Nucleus accumbens (tissue), 56 donors: ENCODE measurements at places on chromosomes 11 and 22.

DNA sequence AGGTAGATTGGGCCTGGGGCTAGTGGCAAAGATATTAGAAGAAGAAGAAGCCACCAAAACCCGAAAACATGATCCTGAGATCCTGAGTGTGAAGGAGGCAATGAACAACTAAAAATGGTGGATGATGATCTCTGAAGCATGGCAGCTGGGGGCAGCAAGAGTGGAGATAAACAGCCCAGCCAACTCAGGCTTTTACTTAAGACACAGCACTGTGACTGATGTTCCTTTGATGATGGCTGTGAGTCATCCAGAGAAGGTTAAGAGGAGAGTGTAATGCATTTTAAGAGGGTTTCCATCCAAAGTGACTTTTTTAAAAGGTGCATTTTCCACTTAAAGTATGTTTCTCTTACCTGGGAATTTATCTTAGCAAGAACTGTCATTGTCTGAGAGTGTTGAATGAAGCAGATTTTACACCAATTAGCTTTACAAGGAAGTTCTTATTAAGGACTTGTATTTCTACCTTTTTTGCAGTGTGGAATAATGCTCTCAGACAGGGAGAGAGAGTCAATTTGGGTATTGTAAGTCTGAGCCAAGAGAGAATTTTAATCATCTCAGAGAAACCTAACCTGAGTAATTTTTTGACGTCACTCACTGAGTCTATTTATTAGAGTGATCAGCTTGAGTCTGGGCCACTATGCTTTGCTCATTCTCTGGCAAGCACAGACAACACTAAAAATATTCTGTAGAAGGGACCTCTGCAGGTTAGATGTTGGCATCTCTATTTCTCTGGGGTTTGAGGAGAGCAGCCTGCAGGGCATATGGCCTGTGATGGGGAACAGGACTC, 14.1 kb upstream of the CALCB start:
- no peak for DNase-seq

GRCh38 chr11:68014157-68014946, 4.2 kb downstream of the ALDH3B1 start:
- no peak for DNase-seq

DNA sequence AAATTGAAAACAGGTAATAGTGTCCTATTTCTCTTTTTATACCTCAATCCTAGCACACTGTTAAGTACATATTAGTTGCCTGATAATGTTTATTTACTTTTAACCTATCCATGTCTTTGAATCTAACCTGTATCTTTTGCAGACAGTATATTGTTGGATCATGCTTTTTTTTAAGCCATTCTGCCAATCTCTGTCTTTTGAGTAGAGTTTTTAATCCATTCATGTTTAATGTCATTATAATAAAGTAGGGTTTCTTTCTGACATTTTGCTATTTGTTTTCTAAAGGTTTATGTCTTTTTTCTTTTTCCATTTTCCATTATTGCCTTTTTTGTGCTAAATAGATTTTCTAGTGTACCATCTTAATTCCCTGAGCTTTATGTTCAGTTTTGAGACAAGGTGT, 23.8 kb upstream of the DEPDC7 start:
- DNase-seq: no peak

DNA sequence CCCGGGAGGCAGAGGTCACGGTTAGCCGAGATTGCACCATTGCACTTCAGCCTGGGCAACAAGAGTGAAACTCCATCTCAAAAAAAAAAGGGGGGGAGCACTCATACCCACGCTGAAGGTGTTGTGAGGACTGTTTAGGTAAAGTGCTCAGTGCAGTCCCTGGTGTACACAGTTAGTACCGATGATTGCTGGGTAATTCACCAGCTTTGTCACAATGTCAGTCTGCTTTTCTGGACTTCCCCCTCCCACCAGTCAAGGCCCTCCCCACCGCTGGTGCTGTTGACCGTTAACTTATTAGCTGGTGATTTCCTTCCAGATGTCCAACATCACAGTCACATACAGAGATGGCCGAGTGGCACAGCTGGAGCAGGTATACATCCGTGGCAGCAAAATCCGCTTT, 11.9 kb downstream of the SNRPD3 start:
- DNase-seq: no peak

GRCh38 chr11:64436000-64436399, 77.0 kb downstream of the RPS6KA4 start:
- DNase-seq: no peak

GRCh38 chr11:15493921-15494620, 379.3 kb downstream of the INSC start:
- DNase-seq: no peak

- DNase-seq: no peak
Observed at GRCh38 chr11:128616161-128616560, 28.8 kb upstream of the ETS1 start.
